Cortex of kidney (tissue), 1 donor: ENCODE measurements at places on chromosomes 7 and 10.

GRCh38 chr7:157411580-157411979 lies 74.8 kb downstream of the DNAJB6 start:
- no peak for DNase-seq

GRCh38 chr10:17085011-17085725 lies 44.4 kb downstream of the CUBN start:
- no peak for DNase-seq

- no peak for DNase-seq
Observed at GRCh38 chr7:132904209-132904608, 177.7 kb downstream of the CHCHD3 start.

GRCh38 chr10:71267508-71268240 lies 51.4 kb upstream of the SLC29A3 start:
- no peak for DNase-seq

DNA sequence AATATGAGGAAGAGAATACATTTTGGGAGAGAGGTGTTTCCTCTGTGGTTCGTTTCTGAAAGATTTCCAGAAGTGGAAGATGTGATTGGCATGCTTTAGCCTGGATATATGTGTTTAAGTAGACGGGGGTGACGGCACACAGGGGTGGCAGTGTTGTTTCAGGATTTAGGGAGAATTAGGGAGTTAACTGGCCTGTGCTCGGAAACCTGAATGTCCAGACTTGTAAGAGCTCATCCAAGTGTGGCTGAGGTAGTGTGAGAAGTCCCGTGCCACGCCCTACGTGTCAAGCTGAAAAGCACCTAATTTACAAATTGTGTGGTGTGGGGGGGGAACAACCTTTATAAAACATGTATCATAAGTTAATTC lies 1.1 kb downstream of the RALA start:
- no peak for DNase-seq

GRCh38 chr10:22067091-22067490 lies 63.6 kb upstream of the DNAJC1 start:
- no peak for DNase-seq
